ENCODE measurements at places on chromosomes 4 and X. TPM values are rescaled to one million over a fixed set of nuclear protein-coding genes. Genes with fewer than 3 reads are reported as not detected.

GRCh38 chr4:139633661-139634060, 32.0 kb upstream of the MGST2 start:
- DNase-seq: peak; percentile 53

GRCh38 chr4:53161051-53161786, 204.6 kb downstream of the SCFD2 start:
- no peak for DNase-seq

The KLKB1 gene
- total RNA-seq: 4.4 TPM

DNA sequence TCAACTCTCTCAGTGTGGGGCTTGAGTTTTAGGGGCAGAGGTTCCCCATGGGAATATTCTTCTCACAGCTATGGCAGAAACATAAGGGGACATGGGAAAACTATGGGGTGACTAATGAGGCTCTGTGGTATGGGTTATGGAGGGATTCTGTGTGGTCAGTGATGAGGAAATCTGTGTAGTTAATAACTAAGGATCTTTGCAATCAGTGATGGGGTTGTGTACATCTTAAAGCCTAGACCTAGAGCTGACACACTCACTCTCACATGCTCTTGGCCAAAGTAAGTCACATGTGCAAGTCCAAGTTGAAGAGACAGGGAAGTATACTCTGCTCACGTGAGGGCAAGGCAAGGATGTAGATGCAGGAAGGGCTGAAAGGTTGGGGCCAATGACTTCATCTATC, 86.4 kb upstream of the UXT start:
- no peak for DNase-seq

- no peak for DNase-seq
These were observed 81.0 kb downstream of the SORBS2 start for GRCh38 chr4:185730849-185731608.

DNA sequence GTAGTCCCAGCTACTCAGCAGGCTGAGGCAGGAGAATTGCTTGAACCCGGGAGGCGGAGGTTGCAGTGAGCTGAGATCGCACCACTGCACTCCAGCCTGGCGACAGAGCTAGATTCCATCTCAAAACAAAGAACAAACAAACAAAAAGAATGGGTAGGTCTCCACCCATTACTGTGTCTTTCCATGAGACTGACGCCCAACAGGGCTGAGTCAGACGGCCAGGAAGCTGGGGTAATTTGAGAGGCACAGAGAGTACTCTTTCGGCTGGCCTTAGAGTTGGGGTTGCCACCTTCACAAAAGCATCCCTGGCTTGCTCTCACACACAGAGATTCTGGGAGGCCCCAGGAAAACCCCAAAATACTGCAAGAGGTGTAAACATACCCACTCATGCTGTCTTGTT, 72.0 kb upstream of the DHRSX start:
- no peak for DNase-seq

DNA sequence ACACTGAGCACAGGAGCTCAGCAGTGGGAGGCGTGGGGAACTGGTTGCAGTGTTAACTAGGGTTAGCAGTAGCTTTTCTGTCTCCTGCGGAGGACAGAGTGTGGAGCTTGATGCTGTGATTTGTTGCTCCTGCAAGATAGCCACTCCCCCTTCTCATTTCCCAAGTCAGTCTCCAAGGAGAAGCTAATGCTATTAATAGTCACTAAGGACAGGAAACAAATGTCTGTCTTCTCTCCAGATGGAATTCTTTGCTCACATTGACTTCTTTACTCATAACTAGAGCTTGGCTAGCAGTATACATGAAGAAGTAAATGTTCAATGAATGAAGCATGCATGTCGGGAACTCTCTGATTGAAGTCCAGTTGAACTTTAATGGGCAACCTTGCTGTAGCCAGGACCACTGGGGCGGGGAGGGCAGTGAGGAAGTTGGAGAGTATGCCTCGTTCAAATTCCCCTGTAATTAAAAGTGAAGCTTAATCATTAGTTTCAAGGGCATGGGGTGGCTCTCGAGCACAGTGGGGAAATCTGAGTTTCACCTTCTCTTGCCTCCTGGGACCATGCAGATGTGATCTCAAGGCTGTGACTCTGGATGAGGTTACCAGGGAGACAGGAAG, 156.6 kb upstream of the SCML1 start:
- peak; percentile 38 for DNase-seq

DNA sequence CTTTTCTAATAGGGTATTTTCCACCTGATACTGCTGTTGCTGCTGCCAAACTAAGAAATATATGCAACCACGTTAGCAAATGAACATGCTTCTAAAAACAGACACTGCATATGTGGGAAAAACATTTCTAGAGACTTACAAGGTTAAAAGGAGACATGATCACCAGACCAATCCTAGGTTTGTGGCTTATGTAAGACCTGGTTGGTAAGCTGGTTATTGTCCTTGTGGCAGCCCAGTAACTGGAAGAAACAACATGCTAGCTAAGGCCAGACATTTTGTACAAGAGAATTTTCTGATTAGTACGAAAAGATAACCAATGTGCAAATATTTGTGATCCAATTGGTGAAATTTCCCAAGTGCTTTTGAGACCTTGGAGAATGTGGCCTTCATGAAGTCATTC, 112.0 kb downstream of the AFF2 start:
- no peak for DNase-seq

DNA sequence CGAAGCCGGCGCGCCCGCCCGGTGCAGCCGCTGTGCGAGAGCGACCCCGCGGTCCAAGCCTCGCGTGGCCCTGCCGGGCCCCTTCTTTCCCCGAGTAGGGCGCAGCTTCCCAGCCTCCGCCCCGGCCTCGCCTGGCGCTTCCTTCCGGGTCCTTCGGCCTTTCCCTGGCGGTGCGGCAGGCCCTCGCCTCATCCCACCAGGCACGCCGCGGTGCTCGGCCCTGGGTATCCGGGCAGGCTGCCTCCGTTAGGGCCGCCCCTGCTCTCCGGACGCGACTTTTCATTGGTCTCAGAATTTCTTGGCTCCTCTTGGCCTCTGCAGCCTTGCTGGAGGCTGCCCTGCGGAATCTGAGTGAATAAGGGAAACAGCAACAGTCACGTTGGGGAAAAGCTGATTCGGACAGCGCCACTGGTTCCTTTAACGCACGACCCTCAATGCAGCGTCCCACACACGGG, 429 bp downstream of the UVSSA start:
- peak; percentile 72 for DNase-seq

The F8A2 gene
- not detected for total RNA-seq

The TRPC5OS gene
- total RNA-seq: 112 TPM

- no peak for DNase-seq
These were observed 88.5 kb upstream of the CBR4 start for GRCh38 chr4:169098532-169098931.

- DNase-seq: no peak
These were observed 151.3 kb upstream of the NUDT6 start for GRCh38 chr4:123073650-123074049.

DNA sequence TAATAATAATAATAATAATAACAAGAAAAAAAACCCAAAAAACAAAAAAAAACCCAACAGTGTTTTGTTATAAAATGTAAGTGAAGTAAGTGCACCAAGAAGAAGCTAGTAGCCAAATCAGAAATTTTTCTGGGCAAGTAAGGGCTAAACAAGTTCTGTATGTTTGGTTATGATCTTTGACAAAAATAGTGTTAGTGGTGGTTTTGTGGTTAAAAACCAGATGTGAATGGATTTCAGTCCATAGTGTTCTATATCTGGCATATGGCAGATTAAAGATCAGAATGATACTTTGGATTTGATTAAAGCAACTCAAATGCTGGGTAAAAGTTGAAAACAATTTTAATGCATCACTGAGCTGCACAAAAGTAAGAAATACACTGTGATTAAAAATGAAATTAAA, 116.5 kb upstream of the NDST4 start:
- no peak for DNase-seq

DNA sequence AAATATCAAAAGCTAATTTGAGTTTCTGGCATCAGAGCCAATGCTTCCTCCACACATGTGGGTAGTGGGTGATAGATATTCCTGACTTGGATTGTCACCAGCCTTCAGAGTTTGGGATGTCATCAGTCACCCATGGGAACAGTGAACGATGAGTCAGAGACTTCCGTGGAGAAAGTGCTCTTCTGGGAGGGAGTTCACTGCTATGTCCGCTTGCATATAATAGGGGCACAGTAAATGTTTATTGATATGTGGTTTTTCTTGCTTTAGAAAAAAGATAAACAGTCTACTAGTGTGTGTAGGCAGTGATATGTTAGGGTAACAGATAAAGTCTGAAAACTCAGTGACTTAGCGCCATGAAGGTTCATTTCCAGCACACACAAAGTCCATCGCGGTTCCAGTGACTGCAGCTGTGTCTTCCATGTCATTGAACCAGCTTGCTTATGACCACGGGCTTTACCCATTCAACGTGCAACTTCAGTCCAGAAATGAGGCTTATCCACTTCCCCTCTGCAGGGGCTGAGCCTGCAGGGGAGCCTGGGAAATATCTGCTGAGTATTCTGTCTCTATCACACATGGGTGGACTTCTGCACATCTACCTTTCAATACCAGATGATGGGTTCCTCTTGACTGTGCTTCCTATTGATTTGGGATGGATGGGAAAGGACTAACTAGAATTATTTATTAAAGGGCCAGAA, 87.7 kb upstream of the WWC2 start:
- DNase-seq: no peak

The GTPBP6 gene
- total RNA-seq: 43.8 TPM

GRCh38 chr4:155946486-155946885, 7.2 kb downstream of the CTSO start:
- DNase-seq: no peak

DNA sequence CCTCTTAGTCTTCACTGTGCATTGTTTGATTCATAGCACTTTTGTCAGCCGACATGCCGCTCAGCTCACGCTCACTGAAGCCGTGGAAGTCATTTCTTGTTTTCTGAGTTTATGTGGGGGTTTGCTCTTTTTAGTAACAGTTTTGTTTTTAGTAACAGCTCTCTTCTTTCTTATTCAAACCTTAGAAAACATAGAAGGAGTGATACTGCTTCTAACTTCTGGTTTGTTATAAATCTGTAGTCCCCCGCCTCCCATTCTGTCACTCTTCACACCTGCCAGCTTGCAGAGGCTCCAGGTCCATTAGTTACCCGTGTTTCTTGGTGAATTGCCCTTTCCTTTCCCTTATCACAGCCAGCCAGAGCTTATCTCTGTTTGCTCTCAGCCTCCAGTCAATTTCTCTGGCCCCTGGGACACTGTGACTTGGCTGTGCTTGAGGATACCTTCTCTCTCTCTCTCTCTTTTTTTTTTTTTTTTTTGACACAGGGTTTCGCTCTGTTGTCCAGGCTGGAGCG, 50.5 kb downstream of the GRK4 start:
- DNase-seq: peak; percentile 27

DNA sequence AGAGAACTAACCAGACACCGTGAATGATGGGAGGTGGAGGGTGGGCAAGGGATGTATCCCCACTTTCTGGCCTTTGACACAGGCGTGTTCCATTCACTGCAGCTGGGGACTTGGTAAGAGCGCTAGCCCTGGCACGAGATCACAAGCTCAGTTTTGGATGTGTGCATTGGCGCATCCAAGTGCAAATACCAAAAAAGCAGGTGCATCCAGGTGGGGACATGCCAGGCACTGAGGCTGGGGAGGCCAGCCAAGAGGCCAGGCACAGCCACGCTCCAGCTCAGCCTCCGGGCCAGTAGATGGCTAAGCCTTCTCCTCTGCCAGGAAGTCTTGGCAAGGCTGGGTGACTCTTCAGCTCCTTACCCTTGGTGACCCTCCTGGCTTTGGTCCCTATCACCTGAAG, 4.4 kb upstream of the ZFP92 start:
- DNase-seq: no peak

The NUP62CL gene
- total RNA-seq: 34.4 TPM

DNA sequence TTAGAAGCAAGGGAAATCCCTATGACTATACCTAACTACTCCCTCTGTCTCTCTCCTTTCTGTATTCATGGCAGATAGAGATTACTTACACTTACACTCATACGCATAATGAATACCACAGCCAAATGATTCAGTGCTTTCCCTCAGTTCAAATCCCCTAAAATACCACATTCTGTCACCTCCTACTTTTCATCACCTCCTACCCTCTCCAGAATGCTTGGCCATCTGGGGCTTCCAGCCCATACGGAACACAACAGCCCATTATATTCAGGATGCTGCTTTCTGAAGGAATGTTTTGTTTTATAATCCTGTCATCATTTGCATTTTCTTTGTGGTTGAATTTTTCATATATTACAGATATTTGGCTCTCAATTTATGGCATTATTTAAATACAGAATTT, 361.6 kb downstream of the GRIA2 start:
- DNase-seq: no peak

- no peak for DNase-seq
These were observed 147.6 kb downstream of the PPP3CA start for GRCh38 chr4:101199507-101200285.

- DNase-seq: no peak
These were observed 317.9 kb upstream of the DIPK2B start for GRCh38 chrX:45518552-45518951.

GRCh38 chr4:48472794-48473193, 10.3 kb upstream of the SLC10A4 start:
- no peak for DNase-seq

GRCh38 chrX:150913511-150913910, 15.0 kb upstream of the CD99L2 start:
- no peak for DNase-seq

GRCh38 chr4:116499-116898, 7.8 kb upstream of the ZNF718 start:
- no peak for DNase-seq

GRCh38 chrX:47854474-47854873, 17.8 kb downstream of the ZNF81 start:
- DNase-seq: peak; percentile 67

The SMIM10 gene
- total RNA-seq: 71.7 TPM

GRCh38 chr4:67465032-67465762, 80.1 kb downstream of the CENPC start:
- DNase-seq: peak; percentile 31

The TRIM61 gene
- 4.9 TPM for total RNA-seq

DNA sequence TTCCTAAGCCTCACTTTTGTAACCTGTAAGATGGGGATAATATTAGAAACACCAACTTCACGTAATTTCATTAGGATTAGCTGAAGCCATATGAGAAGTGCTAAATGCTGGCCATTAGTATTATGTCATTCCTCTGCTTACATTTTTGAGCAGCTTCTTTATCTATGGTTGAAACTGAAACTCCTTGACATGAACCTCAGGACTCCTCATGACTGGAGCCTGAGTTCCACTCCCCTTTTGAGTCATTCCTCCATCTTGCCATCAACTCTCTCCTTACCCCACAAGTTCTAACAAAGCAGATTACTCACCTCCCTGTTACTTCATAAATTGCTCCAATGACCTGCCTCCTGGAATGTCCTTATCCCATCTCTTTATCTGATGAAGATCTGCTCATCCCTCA, 123.2 kb upstream of the KCNIP4 start:
- DNase-seq: no peak

The TMEM47 gene
- total RNA-seq: 12.7 TPM

DNA sequence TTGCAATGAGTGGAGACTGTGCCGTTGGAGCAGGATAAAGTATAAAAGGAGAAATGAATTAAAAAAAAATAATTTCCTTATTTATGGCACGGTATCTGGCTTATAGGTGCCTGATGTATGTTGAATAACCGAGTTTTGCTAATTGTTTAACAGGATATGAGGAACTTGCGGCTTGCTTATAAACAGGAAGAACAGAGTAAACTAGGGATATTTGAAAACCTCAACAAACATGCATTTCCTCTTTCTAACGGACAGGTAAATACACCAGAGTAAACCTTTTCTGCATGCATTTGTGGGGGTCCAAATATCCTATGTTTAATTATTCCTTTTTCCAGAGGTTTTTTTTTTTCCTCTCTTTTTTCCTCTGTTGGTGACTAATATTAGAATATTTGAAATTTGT, 36.8 kb downstream of the MTMR1 start:
- no peak for DNase-seq

The SLC2A9 gene
- 6.8 TPM for total RNA-seq

GRCh38 chrX:122868631-122869030, 315.4 kb upstream of the GRIA3 start:
- DNase-seq: peak; percentile 11

Data from testis (tissue), 5 donors.